ENCODE measurements at places on chromosomes 2 and 18. TPM values are rescaled to one million over a fixed set of nuclear protein-coding genes. Genes with fewer than 3 reads are reported as not detected.

DNA sequence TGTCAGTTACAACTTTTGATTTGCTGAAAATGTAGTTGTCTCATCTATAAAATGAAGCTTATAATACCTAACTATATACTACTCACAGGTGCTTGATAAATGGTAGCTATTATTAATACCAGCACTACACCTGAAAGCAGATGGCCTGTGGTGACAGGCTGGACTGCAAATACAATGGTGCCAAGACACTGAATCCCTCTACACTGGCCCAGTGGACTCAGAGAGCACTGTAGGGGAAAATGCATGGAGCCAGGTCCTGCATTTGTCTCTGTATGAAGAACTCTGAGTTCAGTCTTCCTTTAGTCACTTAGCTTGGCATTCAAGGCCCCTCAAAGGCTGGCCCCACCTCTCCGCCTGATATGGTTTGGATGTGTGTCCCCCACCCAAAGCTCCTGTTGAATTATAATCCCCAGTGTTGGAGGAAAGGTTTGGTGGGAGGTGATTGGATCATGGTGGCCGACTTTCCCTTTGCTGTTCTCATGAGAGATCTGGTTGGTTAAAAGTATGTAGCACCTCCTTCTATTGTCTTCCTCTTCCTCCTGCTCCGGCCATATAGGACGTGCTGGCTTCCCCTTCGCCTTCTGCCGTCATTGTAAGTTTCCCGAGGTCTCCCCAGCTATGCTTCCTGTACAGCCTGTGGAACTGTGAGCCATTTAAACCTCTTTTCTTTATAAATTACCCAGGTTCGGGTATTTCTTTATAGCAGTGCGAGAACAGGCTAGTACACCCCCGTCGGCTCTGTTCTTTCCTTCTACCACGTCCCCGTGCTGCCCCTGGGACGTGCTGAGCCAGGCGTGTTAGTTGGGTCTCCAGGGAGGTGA is 11.1 kb upstream of the NTSR2 start:
- no peak for DNase-seq
- H3K4me3 ChIP-seq = no peak overlapping the region
- no peaks in the 10 kb centered on the region for H3K36me3 ChIP-seq
- H3K27ac ChIP-seq = no peak overlapping the region
- H3K27me3 ChIP-seq = peaks cover 35% of the 10 kb centered on the region

- no peak for DNase-seq
- no peaks in the 10 kb centered on the region for H3K36me3 ChIP-seq
- no peak overlapping the region for H3K27ac ChIP-seq
- H3K27me3 ChIP-seq = peaks cover 14% of the 10 kb centered on the region
- H3K4me3 ChIP-seq = no peak overlapping the region
Observed at GRCh38 chr18:61823595-61823994, 69.2 kb downstream of the RNF152 start.

DNA sequence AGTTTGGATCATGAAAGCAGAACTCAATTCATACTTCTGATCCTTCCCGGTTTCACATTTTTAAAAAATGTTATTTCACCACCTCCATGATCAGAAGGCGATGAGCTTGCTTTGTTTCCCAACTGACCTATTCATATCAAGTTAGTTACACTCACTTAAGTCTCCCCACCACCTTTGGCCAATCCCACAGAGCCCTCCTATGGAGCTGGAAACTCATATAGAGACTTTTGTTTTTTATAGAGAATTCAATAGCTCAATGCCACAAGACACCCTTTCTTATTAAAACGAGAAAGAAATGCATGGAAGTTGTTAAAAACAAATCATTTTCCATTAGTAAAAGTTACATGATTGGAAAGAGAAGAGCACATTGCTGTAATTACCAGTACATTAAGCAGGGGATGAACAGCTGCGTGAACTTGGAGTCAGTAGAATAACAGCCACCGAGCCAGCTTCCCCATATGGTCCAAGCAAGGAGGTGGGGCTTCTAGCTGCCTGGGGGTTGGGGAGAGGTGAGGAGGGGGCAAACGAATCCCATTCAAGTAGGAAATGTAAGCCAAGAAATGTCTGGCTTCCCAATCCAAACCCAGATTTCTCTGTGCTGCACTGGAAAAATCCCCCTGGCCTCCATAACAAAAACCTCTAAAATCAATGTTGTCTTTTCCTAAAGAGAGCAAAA is 614.5 kb downstream of the IRS1 start:
- H3K4me3 ChIP-seq = no peak overlapping the region
- H3K27me3 ChIP-seq = no peaks in the 10 kb centered on the region
- H3K36me3 ChIP-seq = no peaks in the 10 kb centered on the region
- H3K27ac ChIP-seq = no peak overlapping the region

DNA sequence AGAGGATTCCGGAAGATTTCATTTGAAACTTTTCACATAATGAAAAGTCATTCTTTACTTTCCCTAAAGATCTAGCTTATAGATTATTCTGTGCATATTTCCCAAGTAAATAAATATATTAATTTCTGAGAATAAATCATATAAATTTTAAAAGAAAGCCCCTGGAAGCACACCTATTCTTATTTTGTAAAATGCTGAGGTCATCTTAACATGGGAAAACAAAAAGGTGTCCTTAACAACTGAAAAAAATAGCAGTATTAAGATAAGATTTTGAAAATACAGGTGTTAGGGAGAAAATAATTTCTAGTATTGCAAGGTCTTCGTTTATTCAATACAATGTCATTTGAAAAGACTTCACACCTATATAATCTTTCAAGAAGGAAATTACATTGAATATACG is 567.5 kb upstream of the CHAC2 start:
- no peak overlapping the region for H3K4me3 ChIP-seq
- H3K36me3 ChIP-seq = no peaks in the 10 kb centered on the region
- H3K27ac ChIP-seq = no peak overlapping the region
- H3K27me3 ChIP-seq = no peaks in the 10 kb centered on the region

GRCh38 chr18:6738622-6739021 is 9.1 kb downstream of the ARHGAP28 start:
- DNase-seq = no peak
- no peaks in the 10 kb centered on the region for H3K4me1 ChIP-seq
- H3K36me3 ChIP-seq = no peaks in the 10 kb centered on the region

DNA sequence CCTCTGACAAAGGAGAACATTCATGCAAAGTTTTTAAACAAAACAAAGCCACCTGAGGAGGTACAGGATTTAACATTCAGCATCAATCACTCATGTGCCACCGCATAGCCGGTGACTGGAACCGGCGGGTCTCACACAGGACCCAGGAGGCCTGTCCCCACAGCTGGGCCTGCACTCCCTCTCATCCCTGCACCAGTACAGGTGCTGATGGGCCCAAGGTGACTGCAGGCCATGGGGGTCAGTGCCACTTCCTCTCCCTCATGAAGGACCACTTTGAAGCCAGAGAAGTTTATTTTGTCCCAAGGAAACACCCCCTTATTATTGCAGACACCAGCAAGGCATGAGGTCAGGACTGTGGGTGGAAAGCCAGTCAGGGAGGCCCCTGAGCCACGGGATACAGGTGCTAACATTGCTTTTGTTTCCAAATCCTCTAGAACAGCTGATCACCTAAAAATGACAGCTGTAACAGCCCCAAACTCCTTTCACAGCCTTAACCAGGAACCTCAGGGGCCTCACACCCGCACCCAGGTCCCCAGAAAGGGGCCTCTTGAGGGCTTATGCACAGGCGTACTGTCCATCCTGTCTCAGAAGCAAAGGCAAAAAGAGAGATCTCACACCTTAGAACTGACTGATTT is 14.0 kb downstream of the PARD6G start:
- no peak overlapping the region for H3K27ac ChIP-seq
- no peak overlapping the region for H3K4me3 ChIP-seq
- DNase-seq = no peak
- H3K4me1 ChIP-seq = no peaks in the 10 kb centered on the region
- H3K27me3 ChIP-seq = no peaks in the 10 kb centered on the region
- H3K36me3 ChIP-seq = no peaks in the 10 kb centered on the region

DNA sequence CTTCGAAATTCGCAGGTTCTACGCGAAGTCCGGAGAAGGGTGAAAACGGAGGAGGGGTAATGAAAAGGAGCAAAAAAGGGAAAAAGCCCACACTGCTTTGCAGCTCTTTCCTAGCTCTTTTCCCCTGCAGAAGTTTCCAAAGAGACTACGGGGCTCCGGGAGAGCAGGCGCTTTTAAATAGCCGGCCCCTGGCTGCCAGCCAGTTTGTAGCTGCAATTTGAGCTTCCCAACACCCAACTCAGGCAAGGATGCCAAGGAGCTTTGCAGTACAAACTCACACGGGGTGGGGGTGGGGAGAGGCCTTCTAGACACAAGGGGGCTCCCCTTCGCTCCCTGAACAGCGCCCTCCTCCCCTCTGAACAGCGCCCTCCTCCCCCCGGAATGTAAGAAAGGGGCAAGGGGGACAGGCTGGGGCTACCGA is at the start of gene IGFBP5:
IGFBP5 (minus strand) TSS at position 149 of the 421 bp plus-strand sequence. CDS start 774 bp downstream, outside the sequence.
- peak within 1 kb of the TSS; percentile 55 for H3K4me3 ChIP-seq
- peaks cover 25% of the 10 kb centered on the region for H3K4me1 ChIP-seq
- DNase-seq = no peak
- peaks cover 55% of the 10 kb centered on the region for H3K27me3 ChIP-seq

GALR1 gene
- total RNA-seq = not detected

IRS1 gene
- total RNA-seq = 1.9 TPM

REG3A gene
- total RNA-seq = not detected
